Cardiac septum (tissue), 1 donor: ENCODE measurements at places on chromosomes 3 and 15.

GRCh38 chr3:185823078-185824044, 1.5 kb downstream of the IGF2BP2 start:
- DNase-seq = peak; percentile 82

GRCh38 chr15:39345176-39345575, 235.7 kb upstream of the THBS1 start:
- no peak for DNase-seq

DNA sequence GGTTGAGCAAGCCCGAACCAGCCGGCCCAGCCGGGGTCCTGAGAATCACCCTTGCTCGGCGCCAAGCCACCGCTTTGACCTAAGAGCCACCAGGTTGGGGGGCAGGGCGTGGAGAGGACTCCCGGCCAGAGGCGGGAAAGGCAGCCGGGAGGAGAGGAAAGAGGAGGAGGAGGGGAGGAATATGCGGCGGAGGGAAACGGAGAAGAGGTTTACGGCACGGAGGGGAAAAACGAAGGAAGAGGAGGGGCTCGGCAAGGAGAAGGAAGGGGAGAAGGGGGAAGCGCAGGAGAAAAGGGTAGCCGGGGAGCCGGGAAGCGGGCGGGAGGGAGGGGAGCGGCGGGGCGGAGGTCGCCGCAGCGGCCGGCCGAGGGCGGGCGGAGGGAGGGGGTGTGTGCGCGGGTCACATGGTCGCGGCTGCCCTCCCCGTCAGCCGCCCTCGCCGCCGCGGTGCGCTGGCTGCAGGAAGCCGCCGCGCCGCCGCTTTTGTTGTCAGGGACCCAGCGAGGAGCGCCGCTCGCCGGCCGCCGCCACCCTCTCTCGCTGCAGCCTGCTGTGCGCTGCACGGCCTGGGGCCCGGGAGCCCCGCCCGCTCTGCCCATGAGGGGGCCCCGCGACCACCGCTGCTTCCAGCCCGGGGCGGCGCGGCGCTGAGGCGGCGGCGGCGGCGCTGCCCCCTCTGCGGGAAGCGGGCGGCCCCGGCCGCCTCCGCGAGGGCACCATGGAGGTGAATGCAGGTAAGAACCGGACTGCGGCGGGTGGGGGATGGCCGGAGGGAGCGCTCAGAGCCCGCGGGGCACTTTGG, at the start of gene NR1D2:
Gene NR1D2 (plus strand): TSS at position 426 of the 802 bp plus-strand sequence. CDS start 293 bp downstream, at position 719.
- peak; percentile 94 for DNase-seq

- no peak for DNase-seq
Observed at GRCh38 chr3:78659386-78659987, 1108.3 kb downstream of the ROBO1 start.

DNA sequence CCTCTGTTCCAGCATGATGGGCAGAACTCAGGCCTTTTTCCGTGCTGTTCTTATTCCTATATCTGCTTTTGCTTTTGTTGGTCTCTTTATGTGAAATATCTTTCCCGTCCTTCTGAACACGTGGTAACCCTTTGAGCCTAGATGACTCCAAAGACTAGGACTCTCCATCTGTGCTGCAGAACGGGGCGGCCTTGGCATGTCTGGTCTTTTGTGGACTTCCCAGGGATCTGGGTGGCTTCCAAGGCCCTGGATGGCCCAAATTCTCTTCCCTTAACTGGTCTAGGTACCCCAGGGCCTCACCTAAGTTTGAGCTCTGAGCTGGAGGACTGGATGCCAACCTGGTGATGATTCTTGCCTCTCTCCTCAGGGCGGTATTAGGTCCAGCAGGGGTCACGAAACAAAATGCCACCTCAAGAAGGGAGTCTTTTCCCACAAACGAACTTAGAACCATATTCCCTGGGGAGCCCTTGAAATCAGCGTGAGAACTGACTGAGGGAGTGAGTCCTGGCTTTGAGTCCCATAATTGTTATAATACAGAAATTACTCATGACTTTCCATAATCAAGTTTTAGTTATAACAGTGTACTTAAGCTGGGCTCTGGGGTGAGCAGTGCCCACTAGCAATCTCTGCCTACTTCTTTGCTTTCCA, 13.8 kb downstream of the TLNRD1 start:
- DNase-seq = no peak

DNA sequence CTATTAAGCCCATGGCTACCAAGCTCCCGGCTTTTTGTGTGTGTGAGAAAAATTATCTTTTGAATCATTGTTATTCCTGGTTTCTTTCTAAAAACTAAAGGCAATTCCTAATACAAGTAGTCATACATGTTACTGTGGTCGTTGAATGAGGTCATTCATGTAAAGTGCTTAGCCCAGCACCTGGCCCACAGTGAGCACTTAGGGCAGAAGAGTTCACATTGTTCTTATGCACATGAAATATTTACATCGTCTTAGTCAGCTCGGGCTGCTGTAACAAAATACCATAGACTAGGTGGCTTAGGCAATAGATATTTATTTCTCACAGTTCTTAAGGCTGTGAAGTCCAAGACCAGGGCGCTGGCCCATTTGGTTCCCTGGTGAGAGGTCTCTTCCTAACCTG, 216.1 kb downstream of the SHQ1 start:
- no peak for DNase-seq

- no peak for DNase-seq
Observed at GRCh38 chr3:183435661-183436060, 7.2 kb upstream of the MCF2L2 start.

DNA sequence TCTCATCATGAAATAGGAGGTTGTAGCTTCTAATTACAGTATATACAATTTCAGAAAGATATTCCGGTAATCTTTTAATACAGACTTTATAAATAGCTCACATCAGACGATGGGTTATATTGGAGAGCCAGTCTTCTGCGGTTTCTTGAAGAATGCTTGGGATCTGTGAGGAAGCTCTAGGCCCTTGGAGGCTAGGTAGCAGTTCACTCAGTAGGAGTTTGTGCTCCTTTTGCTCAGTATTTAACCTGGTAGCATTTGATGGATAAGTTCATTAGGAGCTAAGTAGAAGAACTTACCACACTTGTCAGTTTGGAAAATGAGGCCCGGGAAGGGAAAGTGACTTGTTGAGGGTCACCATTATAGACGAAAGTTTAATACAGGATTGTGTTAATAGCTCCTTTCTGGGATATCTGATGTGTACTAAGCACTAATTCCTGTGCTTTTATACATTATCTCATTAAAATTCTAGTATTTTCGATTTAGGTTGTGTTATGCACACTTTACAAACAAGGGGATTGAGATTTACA, 2.8 kb downstream of the FNDC3B start:
- no peak for DNase-seq

DNA sequence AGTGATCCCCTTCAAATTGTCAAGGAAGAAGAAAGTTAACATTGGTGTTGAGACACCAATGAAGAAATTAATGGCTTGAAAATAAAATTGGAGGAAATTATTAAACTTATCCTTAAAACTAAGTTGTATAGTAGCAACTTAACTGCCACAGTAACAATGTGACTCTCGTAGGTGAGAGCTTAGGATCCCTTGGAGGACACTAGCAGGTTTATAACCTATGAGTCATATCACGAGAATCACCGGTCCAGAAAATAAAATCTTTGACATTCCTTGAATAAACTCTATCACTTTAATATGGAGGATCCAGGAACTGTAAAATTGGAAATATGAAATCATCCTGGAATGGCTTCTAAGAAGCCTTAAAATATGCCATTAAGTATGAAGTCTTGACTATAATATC, 2.1 kb downstream of the GHSR start:
- DNase-seq = no peak

DNA sequence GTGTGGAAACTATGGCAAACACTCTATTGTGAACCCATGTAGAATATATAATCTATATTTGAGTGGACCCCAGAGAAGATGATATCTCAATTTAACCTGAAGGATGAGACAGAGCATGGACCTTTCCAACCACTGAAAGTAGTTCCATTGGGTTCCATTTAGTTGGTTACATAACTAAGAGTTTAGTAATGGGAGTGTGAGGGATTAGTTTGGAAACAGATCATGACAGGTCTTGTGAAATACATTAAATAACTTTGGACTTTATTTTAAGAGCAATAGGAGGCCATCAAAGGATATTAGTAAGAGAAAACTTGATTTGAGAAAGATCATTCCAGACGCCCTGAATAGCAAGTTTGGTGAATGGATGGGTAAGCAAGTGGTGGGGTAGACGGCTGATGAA, 487.2 kb upstream of the ROBO2 start:
- DNase-seq = no peak

DNA sequence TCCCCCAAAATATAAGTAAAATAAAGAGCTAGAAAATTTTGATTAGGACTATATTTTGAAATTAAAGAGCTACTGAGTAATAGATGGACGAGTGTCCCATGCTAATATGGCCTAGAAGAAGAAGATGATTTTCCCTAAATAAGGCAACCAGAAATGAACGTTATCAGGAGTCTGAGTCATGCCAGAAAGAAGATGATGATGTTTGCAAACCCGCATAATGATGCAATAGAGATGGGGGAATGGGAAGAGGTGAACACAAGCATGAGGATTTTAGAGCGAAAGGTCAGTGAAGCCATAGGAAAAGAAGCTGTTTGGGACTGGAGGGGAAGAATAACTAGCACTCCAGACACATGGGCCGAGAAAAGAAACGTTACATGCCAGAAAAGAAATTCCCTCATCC, 71.7 kb downstream of the FGF12 start:
- DNase-seq = no peak

- DNase-seq = peak; percentile 96
Observed at GRCh38 chr3:187748050-187748481, 2.8 kb upstream of the BCL6 start.

DNA sequence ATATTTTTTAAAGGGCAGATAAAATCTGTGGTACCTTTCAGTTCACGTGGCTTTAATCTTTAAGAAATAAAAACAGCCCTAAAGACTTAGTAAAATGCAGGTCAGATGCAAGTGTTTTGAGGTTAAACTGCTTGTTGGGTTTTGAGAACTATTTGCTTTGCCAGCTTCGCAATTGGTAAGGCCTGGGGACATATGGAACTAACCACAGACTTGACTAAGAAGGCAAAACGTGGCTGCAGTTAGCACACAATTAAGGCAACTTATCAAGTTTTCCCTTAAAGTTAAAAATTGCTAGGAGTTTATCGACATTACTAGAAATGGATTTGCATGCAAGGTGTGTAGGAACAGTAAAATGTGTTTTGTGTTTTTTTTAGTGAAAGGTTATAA, 206.9 kb downstream of the ZNF385D start:
- no peak for DNase-seq

DNA sequence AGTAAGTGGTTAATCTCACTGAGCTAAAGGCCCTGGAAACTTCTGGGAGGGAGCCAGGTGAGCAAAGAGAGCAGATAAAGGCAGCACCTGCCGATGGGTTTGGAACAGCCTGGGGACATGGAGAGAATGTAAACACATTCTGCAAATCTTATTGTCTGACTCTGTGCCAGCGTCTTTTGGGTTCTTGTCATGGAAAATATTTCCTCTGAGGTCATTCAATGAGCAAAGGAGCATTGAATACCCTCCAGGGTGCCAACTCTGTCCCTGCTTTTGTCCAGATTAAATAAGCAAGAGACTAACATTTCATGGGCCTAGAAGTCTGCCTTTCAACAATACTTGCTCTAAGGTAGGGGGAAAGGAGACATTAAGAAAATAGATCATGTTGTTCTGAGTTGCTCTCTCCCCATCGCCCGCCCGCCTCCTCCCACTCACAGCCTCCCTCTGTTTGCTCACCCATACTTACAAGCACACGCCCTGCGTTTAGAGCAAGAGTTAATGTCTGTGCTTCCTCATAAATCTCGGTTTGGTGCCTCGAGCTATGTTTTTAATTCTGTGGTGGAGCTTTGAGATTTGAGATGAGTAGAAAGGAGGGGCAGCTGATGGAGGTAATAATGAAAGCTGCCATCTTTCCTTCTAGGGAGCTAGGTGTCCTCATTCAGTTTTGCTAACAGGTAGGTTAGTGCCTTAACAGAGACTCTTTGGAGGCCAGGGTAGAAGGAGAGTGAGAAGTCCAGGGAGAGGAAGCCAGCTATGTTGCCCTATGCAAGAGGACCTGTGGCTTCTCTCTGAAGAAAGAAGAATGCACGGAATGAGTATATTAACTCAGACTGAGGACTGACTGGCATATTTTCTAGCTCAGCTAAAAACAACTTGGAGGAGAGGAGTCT, 132.9 kb downstream of the TPRG1 start:
- no peak for DNase-seq

GRCh38 chr3:6467186-6467585, 393.7 kb upstream of the GRM7 start:
- DNase-seq = no peak

DNA sequence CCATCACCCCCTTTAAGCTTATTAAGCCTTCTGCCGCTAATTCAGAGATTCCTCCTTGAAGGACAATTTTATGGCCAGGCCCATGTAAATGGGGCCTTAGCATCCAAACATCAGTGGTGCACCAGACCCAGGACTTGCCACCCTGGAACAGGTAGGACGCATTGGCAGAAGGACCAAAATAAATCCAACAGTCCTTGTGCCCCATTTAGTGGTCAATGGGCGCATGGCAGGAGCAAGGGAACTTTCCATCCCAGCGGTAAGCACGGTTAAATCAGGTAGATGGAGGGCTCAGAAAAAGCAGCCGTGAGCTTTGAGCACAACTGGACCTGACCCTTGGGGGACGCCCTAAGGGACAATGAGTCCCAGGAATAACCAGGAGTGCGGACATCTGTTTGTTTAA, 540.8 kb upstream of the ROBO1 start:
- no peak for DNase-seq

GRCh38 chr3:385151-385550, 188.6 kb downstream of the CHL1 start:
- no peak for DNase-seq

DNA sequence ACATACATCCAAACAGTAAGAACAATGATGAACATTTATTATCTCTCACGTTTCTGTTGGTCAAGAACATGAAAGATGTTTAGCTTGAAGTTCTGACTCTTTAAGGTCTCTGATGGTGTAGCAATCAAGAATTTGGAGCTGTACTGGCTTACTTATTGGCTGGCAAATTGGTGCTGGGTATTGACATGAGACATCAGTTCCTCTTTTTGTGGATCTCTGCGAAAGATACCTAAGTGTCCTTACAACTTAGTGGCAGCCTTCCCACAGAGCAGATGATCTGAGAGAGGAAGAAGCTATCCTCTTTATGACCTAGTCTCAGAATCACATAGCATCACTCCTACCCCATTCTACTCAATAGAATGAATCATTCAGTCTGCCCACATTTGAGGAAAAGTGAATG, 309.8 kb upstream of the DCBLD2 start:
- DNase-seq = no peak

GRCh38 chr3:191959876-191960413, 499.0 kb downstream of the PYDC2 start:
- DNase-seq = no peak

GRCh38 chr3:62211675-62212429, 161.5 kb downstream of the FEZF2 start:
- no peak for DNase-seq
